ENCODE measurements at places on chromosomes 1 and 21.
A peak's percentile ranks its signal among the peaks of the same experiment; 100 is the strongest.

GRCh38 chr1:156581661-156582387 is 2.3 kb downstream of the TTC24 start:
- DNase-seq: no peak

DNA sequence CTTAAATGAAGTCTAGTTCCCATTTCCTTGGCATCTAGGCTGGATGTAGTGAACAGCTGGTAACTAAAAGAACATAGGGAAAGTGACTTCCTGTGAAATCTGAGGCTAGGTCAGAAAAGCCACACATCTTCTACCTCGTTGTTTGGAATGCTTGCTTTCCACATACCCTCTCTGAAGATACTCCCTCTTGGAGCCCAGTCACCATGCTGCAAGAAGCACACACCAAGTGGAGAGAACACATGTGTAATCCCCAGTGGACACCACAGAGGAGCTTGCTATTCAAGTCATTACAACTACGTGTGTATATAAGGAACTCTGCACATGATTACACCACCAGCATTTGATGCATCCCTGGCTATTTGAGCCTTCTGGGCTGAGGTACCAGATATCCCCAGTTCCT is 125.9 kb downstream of the RGS21 start:
- no peak for DNase-seq

GRCh38 chr21:42127164-42128150 is 56.3 kb downstream of the UMODL1 start:
- DNase-seq: no peak

GRCh38 chr1:19351873-19352272 is 39.7 kb downstream of the SLC66A1 start:
- DNase-seq: no peak

DNA sequence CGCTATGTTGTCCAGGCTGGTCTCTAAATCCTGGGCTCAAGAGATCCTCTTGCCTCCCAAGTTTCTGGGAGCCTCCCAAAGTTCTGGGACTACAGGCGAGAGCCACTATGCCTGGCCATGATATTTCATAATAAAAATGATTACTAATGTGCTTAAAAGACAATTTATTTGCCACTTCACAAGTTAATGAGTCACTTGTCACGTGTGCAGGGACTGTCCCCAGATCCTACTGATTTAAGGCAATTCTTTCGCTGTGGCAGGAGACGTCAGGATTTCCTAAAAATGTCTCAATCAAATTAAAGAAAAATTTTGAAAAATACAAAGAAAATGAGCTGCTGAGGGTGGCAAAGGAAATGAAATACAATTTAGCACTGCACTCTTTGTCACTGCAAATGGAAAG is 43.5 kb downstream of the B3GALNT2 start:
- no peak for DNase-seq

GRCh38 chr1:40256401-40257084 is 1.5 kb upstream of the ZMPSTE24 start:
- DNase-seq: peak; percentile 54

DNA sequence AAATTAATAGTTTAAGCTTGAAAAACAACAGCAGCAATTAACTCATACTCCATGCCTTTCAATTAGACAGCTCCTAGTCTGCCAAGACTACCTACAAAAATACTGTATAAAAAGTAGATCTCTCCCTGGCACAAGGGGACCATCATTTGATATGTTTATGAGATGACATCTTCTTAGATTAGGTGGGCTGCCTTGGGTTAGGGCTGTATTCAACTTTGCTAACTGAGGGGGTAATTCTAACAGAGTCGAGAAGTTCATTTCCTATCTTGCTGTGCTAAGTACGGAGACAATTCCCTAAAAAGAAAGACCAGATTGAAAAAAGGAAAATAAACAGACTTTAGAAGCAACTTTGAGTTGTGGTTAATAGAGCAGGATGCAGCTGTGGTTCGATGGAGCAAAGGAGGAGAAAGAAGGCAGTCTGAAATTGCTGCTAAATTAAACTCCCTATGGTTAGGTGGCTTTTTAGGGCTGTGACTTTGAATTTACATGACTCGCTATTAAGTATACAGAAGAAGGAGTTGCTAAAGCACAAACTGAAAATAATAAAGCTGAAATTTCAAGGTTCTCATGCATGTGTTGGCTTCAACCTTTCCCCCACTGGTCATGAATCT is 75.4 kb downstream of the CDC7 start:
- no peak for DNase-seq

GRCh38 chr21:29849735-29850176 is 90.0 kb downstream of the GRIK1 start:
- peak; percentile 73 for DNase-seq

Measured in RKO (cell line).